GM06990 (cell line): ENCODE measurements at places on chromosomes 3 and 15.

GRCh38 chr15:70479056-70479455 lies 284.3 kb downstream of the UACA start:
- DNase-seq: peak; percentile 36

DNA sequence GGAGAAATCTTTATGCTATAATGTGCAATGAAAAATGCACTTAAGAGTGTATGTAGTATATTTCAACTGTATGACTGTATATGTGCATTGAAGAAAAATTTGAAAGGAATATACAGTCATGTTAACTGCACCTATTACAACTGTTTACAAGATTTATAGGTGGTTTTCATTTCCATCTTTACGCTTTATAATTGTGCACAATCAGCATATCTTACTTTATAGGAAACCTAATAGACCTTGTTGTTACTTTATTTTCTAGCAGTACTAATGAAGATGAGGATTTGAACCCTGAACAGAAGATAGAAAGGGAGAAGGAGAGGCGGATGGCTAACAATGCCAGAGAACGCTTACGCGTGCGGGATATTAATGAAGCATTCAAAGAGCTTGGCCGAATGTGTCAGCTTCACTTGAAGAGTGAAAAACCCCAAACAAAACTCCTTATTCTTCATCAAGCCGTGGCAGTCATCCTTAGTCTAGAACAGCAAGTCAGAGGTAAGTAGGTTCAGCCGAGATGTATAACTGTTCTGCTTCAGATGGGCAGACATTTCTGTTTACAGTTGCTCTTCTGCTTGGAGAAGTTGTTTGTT lies 103.4 kb upstream of the CGNL1 start:
- DNase-seq: no peak

DNA sequence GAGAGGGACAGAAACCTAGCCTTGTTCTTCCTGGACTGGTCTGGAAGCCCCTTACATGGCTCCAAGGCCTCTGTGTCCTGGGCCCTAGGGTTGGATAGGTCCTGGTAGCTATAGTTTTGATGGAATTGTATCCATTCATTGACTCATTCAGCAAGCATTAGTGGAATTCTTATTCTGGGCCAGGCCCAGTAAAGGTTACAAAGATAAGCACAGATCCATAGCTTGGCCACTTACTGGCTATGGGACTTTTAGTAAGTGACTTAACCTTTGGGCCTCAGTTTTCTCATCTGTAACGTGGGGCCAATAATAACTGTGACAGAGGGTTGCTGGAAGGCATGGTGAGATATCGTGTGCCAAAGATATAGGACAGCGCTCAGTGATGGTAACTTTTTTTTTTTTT lies 13.6 kb upstream of the DAG1 start:
- DNase-seq: no peak

GRCh38 chr15:39397883-39398282 lies 183.0 kb upstream of the THBS1 start:
- DNase-seq: no peak

GRCh38 chr3:98701071-98701675 lies 62.0 kb upstream of the ST3GAL6 start:
- DNase-seq: no peak

- no peak for DNase-seq
Observed at GRCh38 chr15:69319384-69320375, 21.0 kb downstream of the PAQR5 start.

DNA sequence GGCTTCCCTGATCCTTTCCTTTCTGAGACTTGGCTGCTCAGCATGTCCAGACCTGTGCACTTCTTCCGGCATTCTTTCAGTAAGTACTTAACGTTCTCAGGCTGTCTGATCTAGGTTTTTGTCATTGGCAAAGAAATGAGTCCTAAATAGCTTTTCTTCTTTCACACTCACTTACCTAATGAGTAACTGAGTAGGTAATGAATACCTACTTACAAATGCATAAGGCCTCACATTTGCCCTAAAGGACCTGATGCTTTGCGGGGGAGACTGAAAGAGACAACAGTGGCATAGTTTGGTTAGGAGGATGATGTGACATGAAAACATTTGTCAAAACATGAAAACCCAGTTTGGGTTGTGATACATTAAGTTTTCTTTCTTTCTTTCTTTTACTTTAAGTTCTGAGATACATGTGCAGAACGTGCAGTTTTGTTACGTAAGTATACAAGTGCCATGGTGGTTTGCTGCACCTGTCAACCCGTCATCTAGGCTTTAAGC lies 516.7 kb upstream of the CFAP20DC start:
- peak; percentile 75 for DNase-seq

DNA sequence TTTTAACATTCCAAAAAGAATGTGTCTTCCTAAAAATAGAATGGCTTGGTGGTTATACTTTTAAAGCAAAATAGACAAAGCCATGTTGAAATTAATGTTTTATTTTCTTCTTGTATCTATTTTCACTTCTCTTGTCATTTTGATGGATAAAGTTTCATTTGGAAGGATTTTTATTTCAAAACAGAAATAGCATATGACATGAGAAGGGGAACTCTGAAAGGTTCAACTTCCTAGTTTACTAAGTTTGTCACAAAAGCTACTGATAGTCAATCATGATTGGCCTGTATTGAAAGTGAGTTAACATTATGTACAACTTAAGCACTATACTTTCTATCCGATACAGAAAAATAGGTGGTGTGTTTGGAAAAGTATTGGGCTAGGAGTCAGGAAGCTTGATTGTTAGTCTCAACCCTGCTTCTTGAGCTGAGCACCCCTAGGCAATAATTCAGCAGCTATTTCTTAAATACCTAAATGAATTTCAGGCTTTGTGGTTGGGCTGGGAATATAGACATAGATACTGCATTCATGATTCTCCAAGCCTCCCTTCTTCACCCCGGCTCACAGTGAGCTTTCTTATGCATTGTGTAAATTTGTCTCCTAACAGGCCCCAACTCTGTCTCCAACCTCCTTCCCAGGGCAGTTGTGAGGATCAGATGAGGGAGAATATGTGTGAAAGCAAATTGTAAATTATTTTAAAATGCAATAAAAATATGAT lies 46.9 kb upstream of the CSPG4 start:
- DNase-seq: no peak

- no peak for DNase-seq
Observed at GRCh38 chr3:131491084-131491483, 11.7 kb downstream of the MRPL3 start.

DNA sequence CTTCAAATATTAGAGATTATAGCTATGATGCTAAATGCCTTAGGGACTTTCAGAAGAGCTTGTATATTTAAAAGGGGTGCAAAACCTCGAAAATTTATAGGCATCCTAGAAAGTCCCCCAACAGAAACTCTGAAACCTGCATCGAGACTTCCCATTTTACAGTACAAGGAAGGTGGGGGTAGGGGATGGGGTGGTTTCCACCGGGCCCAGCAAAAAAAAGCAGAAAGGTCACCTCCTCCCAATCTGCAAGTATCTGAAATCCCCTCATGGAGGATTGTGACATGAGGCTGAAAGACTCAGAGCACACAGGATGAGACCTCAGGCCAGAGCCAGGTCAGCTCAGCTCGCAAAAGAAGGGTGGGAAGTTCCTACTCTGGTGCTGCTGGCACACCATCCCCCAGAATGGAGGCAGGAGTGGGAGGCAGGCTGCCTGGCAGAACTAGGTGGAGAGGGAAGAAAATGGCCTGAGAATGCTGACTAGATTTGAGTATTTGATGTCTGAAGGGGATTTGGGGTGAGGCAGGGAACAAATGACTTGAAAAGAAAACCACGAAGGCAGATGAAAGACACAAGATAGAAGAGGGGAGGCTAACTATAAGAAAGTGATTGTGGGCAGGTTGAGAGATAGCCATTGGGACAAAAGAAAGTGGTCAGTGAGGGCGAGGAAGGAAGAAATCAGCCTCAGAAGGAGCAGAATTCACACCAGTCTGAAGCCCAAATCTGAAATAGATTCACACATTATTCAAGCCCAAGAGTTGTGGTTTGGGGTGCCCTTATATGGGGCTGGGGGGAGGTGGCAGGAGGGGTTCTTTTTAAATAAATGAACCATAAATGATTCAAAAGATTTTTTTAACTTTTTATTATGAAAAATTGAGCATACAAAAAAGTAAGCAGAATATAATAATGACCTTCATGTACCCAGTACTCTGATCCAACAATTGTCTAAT lies 22.5 kb upstream of the TSC22D2 start:
- peak; percentile 78 for DNase-seq

DNA sequence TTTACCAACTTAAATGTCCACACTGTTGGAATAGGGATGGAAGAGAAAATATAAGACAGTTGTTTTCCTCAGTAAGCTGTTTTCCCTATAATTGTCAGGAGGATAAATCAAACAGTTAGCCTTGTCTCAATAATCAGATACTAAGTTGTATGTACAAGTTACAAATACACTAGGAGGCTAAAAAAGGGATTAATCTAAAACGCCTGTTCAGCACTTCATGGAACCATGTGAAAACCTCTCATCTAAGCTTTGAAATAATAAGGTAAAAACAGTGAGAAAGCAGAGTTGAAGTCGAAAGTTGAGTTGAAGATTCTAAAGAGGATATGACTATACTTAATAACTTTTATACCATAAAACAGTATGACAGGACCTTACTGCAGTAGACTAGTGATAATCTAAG lies 62.0 kb downstream of the CALML4 start:
- DNase-seq: no peak

GRCh38 chr3:23966328-23966727 lies 21.2 kb downstream of the NR1D2 start:
- DNase-seq: no peak

DNA sequence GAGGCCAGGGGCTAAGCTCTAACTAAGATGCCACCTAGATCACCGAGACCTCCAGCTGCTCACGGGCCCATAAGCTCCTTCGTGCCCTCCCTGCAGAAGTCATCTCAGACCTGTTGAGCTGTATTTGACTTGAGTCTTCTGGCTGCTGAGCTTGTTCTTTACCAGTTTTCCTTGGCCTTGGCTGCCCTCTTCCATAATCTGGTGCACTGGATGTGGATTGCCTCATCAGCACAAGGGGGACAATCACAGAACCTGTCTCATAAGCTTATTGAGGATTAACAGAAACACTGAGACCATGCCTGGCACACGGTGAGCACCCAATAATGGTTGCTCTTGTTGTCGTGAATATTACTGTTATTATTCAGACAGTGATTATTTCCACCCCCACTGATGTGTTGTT lies 101.1 kb downstream of the EPHB1 start:
- DNase-seq: no peak

DNA sequence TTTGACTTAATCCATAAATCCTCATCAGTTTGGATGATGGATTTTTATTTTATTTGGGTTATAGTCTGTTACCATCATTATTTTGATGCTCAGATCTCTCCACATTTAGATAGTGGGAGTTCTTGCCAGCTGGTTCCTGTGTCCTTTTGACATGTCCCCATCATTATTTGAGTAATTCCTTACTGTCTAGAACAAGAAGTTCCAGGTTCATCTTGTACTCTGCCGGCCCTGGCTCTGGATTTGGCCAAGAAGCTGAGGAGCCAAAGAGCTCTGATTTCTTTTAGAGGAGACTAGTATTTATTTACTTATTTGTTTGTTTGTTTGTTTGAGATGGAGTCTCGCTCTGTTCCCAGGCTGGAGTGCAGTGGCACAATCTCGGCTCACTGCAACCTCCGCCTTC lies 54.3 kb downstream of the PTPRG start:
- no peak for DNase-seq

- no peak for DNase-seq
Observed at GRCh38 chr15:55257012-55257670, 32.5 kb downstream of the RAB27A start.

- no peak for DNase-seq
Observed at GRCh38 chr3:126110431-126111125, 26.7 kb upstream of the SLC41A3 start.
